ENCODE measurements at places on chromosomes 12 and 14. TPM values are rescaled to one million over a fixed set of nuclear protein-coding genes. Genes with fewer than 3 reads are reported as not detected.

Gene POTEM
- not detected for total RNA-seq

Gene ERBB3
- total RNA-seq = 2.9 TPM

Gene IFI27
- 151 TPM for total RNA-seq

Gene RNASE7
- not detected for total RNA-seq

Gene PAPLN
- total RNA-seq = 3.2 TPM

Gene EPYC
- total RNA-seq = not detected

Gene CLEC1A
- total RNA-seq = 4.4 TPM

Gene CCDC92
- 54.0 TPM for total RNA-seq

Gene LALBA
- not detected for total RNA-seq

Gene SERPINA3
- 63.5 TPM for total RNA-seq

Gene TRIAP1
- 15.8 TPM for total RNA-seq

Gene SLC15A4
- total RNA-seq = 14.0 TPM

Gene IPO8
- 27.3 TPM for total RNA-seq

Gene ENO2
- total RNA-seq = 12.0 TPM

GRCh38 chr12:109358154-109358869 lies 10.6 kb downstream of the MYO1H start:
- DNase-seq = no peak

- DNase-seq = no peak
Measured at GRCh38 chr12:33703221-33703620, 263.6 kb upstream of the SYT10 start.

GRCh38 chr12:2306012-2306411 lies 253.2 kb downstream of the CACNA1C start:
- DNase-seq = no peak

- DNase-seq = no peak
Measured at GRCh38 chr12:131001493-131001892, 47.8 kb downstream of the ADGRD1 start.

DNA sequence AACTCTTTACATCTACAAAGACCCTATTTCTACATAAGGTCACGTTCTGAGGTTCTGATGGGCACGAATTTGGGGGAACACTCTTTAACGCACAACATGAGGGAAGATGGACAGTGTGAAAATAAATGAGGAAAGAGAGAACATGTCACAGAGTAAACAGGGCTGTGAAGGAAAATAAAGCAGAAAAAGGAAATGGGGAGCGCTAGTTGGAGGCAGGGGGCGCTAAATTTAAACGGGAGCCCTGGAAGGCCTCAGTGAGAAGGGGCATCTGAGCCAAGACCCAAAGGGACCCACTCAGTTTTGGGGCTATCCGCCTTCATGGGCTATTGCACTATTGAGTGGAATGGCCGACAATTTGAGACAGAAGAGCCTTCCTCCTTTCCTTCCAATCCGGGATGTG lies 50.5 kb downstream of the PLXNC1 start:
- DNase-seq = no peak

- DNase-seq = no peak
Measured at GRCh38 chr12:116613256-116613655, 54.1 kb downstream of the MAP1LC3B2 start.

- no peak for DNase-seq
Measured at GRCh38 chr12:1185460-1186182, 194.6 kb downstream of the ERC1 start.

DNA sequence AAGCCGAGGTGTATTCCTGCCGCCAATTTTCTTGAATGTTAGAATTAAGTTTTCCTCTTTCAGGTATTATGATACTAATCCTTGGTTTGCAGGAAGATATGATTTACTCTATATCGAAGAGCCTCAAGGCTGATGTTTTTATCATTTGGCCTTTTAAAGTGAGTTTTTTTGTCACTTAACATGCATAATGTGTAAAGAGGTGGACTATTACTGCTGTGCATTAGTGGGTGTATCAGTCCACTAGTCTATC lies 11.1 kb upstream of the TMPO start:
- no peak for DNase-seq

DNA sequence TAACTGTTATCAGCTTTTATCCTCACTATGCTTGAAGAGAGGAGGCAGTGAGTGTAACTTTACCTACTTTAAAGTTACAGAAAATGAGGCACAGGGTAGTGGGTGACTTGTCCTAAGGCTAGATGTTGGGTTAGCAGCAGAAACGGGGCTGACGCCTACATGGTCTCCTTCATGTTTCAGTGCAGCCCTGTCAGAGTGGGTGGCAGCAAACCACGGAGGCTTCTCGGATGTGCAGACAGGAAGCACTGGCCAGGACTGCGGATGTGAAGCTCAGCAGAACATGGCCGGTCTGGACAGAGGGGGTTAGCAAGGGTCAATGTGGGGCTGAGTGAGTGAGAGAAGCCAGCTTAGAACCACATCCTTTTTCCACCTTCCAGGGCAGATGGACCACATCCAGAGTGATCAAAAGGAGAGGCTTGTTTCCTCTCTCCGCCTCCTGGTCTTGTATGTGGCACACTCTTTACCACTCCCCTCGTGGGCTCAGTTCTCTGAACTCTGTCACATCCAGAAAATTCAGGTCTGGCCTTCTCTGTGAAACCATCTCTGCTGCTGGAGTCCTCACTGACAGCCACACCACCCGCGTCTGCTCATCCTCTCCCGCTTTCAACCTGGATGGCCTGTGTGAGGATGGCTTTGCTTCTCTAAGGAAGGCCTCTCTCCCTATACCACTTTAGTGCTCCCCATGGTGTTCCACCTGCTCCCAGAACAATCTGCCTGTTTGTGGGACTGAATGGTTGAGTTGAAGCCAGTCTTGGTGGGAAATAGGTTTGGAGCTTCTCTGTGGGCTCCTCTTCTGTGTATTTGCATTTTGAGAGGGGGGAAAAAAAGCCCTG lies 14.1 kb downstream of the SUSD6 start:
- DNase-seq = peak; percentile 73

- DNase-seq = no peak
Measured at GRCh38 chr12:24997970-24998582, 49.2 kb upstream of the BCAT1 start.

GRCh38 chr12:69935651-69936100 lies 110.6 kb downstream of the MYRFL start:
- no peak for DNase-seq

DNA sequence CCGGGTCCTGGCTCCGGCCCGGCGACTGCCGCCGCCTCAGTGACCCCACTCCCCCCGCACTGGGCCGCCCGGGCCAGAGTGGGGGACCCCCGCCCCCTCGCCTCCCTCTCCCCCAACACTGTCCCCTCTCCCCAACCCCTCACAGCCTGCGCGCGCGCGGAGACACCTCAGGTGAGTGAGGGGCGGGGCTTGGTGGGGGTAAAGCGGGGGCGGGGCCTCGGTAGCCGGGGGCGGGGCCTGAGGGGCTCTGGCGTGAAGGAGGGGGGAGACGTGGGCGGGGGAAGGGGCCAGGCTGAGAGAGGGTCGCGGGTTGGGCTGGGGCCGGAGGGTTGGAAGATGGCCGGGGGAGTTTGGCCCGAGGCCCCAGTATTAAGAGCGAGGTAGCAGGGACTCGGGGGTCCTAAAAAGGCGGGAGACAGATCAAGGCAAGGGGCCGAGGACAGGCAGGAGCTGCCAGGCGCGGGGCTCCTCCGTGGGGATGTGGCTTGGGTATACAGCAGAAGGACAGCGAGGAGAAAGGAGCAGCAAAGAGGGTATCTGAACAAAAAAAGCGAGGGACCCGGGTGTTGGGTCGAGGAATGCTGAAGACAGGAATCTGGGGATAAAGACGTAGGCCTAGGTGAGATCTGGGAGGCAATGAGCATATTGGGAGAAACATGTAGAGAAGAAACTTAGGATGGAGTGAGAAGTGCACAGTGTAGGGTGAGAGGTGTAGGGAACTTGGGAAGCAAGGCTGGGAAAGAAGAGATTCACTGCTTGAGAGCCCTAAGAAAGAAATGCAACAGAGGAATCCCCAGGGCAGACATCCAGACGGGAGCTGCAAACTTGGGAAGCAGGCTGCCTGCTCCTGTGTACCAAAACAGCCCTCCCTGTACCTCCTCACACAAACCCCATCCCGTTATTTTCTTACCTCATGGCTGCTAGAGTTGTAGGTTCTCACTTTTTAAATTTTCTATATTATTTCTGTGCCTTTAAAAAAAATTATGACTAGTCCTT lies 10.8 kb downstream of the SUOX start:
- peak; percentile 74 for DNase-seq

GRCh38 chr12:9052610-9053009 lies 63.1 kb downstream of the A2M start:
- no peak for DNase-seq

Measured in left ventricle myocardium superior (tissue), 1 donor.